ENCODE measurements at places on chromosomes 13 and 19.

GRCh38 chr13:110341445-110342244, 34.6 kb downstream of the COL4A2 start:
- no peak for DNase-seq

GRCh38 chr13:104949840-104950740, 1585.4 kb downstream of the EFNB2 start:
- no peak for DNase-seq

DNA sequence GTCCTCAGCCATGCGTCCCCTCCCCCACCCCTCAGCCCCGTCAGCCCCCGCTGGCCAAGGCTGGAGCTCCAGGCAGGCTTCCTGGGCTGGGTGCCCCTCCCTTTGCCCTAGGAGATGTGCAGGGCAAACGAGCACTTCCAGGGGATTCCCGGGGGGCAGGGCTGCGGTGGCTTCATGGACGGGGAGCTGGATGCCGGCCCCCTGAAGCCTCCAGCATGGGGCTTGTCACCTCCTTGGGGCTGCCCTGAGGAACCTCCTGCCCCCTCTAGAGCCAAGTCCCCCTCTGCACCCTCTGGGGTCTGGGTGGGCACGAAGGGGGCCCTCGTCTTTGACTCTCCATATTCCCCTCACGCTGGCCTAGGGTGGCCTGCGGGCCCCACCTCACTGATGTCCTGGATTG, 25.4 kb upstream of the SLC7A10 start:
- no peak for DNase-seq

GRCh38 chr19:32196690-32197420, 148.6 kb upstream of the ZNF507 start:
- no peak for DNase-seq

- no peak for DNase-seq
Observed at GRCh38 chr19:33094436-33095067, 13.6 kb downstream of the GPATCH1 start.

DNA sequence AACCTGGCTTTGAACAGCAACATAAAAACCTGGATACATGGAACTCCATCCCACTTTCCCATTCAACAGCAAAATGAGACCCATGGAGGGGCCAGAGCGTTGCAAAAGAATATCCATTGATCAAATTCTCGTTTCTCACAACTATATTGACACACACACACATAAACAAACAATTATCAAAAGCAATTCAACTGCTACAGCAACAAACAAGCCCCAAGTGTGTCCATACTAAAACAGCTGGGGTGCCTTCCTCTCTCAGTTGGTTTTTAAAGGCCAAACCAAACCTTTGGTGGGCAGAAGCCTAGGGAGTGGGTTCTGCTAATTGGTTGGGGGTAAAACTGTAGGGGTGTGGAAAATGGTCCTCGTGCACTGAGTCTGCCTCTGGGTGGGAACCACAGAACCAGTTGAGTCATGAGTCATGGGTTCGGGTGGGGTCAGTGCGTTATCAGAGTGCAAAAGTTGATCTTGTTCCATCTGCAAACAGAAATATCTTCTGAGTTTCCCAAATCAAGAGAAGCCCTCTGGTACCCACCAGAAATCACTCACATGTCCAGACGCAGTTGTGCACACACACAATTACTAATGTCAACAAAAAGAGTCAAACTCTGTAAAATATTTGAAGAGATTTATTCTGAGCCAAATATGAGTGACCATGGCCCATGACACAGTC, 18.5 kb downstream of the GPR42 start:
- DNase-seq = no peak

GRCh38 chr19:49064768-49065611, at the start of gene NTF4:
Gene NTF4 (minus strand): TSS chr19:49064818. CDS start chr19:49061997, 2,821 bp downstream.
- DNase-seq = no peak

GRCh38 chr13:38686577-38687245, at the start of gene FREM2:
Gene FREM2 (plus strand): TSS chr13:38687077. CDS start chr13:38687345, 268 bp downstream.
- DNase-seq = peak; percentile 31

- no peak for DNase-seq
Observed at GRCh38 chr19:35216016-35216832, 12.3 kb downstream of the FAM187B start.

GRCh38 chr19:3039125-3039524, 10.0 kb upstream of the TLE2 start:
- no peak for DNase-seq

- peak; percentile 34 for DNase-seq
Observed at GRCh38 chr13:110330491-110331011, 23.5 kb downstream of the COL4A2 start.

- no peak for DNase-seq
Observed at GRCh38 chr13:21289475-21289874, 113.0 kb downstream of the MRPL57 start.

DNA sequence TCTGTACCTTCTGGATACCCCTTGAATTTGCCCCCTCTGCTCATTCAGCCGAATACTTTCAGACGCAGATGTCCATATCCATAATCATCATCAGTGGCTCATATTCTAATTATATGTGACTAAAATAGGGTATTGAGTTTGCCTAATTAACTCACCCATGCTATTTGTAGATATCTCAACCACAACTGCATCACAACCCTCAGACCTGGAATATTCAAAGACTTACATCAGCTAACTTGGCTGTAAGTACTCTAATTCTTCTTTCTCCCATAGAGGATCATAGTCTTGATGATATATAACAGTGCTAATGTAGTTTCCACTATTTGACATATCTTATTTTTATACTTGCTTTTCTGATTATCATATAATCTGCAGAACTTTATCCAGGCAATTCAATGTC, 35.8 kb downstream of the RXFP2 start:
- DNase-seq = no peak

DNA sequence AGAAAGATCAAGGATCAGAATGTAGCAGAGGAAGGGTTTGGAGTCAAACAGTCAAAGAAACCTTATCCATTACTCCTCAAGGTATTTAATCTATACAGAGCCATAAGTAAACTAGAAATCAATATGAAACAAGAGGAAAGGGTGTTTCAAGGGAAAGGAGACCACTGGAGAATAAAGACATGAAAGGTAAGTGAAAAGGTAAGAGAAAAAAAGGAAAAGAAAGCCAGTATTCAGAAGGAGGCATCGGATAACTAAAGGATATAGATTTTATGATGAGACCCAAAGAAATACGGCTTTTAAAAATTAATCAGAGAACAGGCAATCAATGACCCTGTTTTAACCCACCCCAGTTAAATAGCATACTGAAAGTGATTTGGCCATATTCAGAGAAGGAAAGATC, 438.7 kb upstream of the MIR17HG start:
- DNase-seq = no peak

- DNase-seq = no peak
Observed at GRCh38 chr19:51458051-51458645, at the start of gene SIGLEC8. Gene SIGLEC8 (minus strand): TSS chr19:51458454. CDS start chr19:51458387, 67 bp downstream.

- no peak for DNase-seq
Observed at GRCh38 chr19:15199661-15200552, 888 bp downstream of the NOTCH3 start.

- DNase-seq = no peak
Observed at GRCh38 chr13:113814435-113814821, 49.4 kb downstream of the GAS6 start.
